HFF-Myc (cell line): ENCODE measurements at places on chromosomes 1 and 21.

DNA sequence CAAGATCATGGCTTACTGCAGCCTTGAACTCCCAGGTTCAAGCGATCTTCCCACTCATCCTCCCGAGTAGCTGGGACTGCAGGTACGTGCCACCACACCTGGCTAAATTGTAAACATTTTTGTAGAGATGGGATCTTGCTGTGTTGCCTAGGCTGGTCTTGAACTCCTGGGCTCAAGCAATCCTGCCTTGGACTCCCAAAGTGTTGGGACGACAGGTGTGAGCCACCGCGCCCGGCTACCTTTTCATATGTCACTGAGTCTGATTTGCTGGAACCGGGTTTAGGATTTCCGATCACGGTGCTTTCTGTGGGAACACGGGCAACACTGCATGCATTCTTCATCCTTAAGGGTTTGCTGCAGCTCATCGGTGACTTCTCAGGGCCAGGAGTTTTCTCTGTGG, 32.2 kb upstream of the PCBP3 start:
- DNase-seq: no peak

DNA sequence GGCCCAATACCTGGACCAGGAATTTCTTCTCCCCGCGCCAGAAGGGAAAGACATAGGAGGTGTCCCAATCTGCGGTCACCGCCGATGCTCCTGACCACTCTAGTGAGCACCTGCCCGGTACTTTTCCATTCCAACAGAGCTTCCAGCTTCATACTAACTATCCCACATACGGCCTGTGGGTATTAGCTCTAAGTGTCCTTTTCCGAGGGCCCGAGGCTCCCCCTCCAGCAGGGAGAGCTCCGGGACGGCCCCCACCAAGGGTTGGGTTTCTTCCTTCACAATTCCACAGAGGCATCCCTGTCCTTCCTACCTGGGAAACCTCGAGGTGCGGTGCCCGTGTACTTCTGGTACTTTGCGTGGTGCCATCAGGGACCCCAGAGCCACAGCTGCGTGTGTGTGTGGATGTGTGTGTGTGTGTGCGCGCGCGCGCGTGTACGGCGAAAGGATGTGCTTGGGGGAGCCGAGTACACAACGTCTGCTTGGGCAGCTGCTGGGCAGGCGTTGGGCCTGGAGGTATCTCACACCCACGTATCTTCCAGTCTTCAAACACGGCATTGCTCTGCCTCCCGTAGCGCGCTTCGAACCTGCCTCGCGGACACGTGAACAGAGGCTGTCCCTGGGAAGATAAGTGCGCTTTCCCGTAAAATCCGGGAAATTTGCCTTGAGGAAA, 2.4 kb upstream of the SIM2 start:
- DNase-seq: no peak

GRCh38 chr1:221023482-221023881, 144.2 kb downstream of the HLX start:
- no peak for DNase-seq

GRCh38 chr1:966135-966703, at the start of gene PLEKHN1:
TSS of gene PLEKHN1 (plus strand) at chr1:966482. CDS start at chr1:966532, 50 bp downstream.
- DNase-seq: no peak

DNA sequence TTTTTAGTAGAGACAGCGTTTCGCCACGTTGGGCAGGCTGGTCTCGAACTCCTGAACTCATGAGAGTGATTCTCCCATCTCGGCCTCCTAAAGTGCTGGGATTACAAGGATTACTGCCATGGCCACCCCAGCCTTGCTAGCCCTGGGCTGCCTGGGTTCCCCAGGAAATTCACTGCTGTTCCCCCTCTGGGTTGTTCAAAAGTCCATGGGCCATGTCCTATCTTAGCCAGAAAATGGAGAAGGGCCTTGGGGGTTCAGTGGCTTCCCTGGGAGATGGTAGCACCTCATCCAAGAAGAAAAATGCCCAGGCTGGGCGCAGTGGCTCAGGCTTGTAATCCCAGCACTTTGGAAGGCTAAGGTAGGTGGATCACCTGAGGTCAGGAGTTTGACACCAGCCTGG, 20.9 kb downstream of the SLC26A9 start:
- no peak for DNase-seq

DNA sequence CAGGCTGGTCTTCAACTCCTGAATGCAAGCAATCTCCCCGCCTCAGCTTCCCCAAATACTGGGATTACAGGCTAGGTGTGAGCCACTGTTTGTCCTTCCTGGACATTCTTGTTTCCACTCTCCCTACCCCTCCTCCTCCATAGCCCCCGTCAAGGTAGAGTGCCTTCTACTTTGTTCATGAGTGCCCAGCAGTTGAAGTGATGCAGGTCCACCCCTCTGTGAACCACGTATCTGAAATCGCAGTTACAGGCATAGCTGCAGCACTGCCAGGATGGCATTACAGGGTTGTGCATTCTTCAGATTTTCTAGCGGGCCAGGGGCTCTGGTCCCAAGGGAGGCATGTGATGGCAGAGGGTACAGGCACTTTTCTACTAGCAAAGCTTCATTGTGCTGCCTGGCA, 7.4 kb upstream of the TLR5 start:
- DNase-seq: no peak
